ENCODE measurements at places on chromosomes 5 and 9.

GRCh38 chr5:73298772-73299630 is 126.0 kb downstream of the TMEM174 start:
- no peak overlapping the region for H3K27ac ChIP-seq
- no peak overlapping the region for H3K4me3 ChIP-seq
- H3K36me3 ChIP-seq, result peaks cover 5% of the 10 kb centered on the region
- H3K27me3 ChIP-seq, result peaks cover 86% of the 10 kb centered on the region
- H3K4me1 ChIP-seq, result peaks cover 2% of the 10 kb centered on the region
- no peak for DNase-seq

- peaks cover 11% of the 10 kb centered on the region for H3K4me1 ChIP-seq
- H3K4me3 ChIP-seq, result no peak overlapping the region
- H3K27me3 ChIP-seq, result peaks cover 3% of the 10 kb centered on the region
- DNase-seq, result no peak
- no peaks in the 10 kb centered on the region for H3K36me3 ChIP-seq
These were observed 75.1 kb upstream of the RAI14 start for GRCh38 chr5:34580983-34581382.

- peaks cover 34% of the 10 kb centered on the region for H3K4me1 ChIP-seq
- H3K27ac ChIP-seq, result no peak overlapping the region
- no peak for DNase-seq
These were observed 38.3 kb upstream of the TGFBR1 start for GRCh38 chr9:99066571-99066970.

GRCh38 chr5:158384535-158385481 is 525.9 kb upstream of the CLINT1 start:
- no peaks in the 10 kb centered on the region for H3K36me3 ChIP-seq
- H3K27ac ChIP-seq, result no peak overlapping the region
- no peak overlapping the region for H3K4me3 ChIP-seq
- peaks cover 3% of the 10 kb centered on the region for H3K4me1 ChIP-seq
- no peaks in the 10 kb centered on the region for H3K27me3 ChIP-seq

GRCh38 chr5:6910950-6911349 is 197.7 kb downstream of the TENT4A start:
- no peak overlapping the region for H3K4me3 ChIP-seq
- no peaks in the 10 kb centered on the region for H3K36me3 ChIP-seq
- no peak overlapping the region for H3K27ac ChIP-seq
- H3K27me3 ChIP-seq, result peaks cover 2% of the 10 kb centered on the region
- peaks cover 3% of the 10 kb centered on the region for H3K4me1 ChIP-seq
- no peak for DNase-seq

DNA sequence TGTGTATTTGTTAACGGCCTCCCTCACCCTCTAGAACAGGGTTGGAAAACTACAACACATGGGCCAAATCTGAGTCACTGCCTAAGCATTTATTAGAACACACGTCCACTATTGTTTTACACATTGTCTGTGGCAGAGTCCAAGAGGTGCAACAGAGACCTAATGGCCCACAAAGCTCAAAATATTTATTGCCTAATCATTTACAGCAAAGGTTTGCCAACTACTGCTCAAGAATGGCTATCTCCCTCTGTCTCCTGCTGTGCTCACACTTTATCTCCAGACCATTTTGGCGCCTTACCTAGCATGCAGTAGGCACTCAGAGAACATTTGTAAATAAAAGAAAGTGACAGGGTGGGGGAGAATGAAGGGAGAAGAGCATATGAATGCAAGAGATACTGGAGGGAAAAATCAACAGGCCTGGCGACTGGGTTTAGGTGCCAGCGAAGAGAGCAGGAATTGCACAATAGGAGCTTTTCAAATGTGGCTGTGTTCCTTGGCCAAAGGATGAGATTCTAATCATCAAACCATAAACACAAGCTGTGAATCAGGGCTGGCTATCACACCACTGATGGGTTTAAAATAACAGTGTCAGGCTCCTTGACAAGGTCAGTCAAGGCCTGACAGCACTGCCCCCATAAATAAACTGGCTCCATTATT is 80.3 kb downstream of the EPB41L4A start:
- DNase-seq, result no peak
- H3K4me3 ChIP-seq, result no peak overlapping the region
- H3K4me1 ChIP-seq, result no peaks in the 10 kb centered on the region
- H3K27me3 ChIP-seq, result peaks cover 4% of the 10 kb centered on the region
- H3K36me3 ChIP-seq, result no peaks in the 10 kb centered on the region
- no peak overlapping the region for H3K27ac ChIP-seq

DNA sequence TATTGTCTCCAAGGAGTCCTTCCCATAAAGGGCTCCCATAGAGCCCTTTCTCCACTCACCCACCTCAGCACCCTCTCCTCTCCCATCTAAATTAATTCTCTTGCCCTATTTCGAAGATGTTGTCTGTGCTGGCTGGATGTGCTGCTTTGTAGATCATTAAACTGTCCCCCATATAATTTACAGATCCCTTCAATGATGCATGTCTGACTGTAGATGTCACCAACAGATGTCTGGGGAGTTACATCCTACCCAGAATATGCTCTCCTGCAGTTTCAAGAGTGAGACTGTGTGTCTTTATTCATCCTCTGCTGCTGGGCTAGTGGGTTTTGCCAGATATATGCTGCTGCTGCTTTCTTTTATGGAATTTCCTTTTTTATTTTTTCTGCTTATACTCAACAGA is 351.2 kb downstream of the MLLT3 start:
- peaks cover 5% of the 10 kb centered on the region for H3K27me3 ChIP-seq
- no peak overlapping the region for H3K4me3 ChIP-seq
- no peak for DNase-seq
- no peak overlapping the region for H3K27ac ChIP-seq
- H3K36me3 ChIP-seq, result no peaks in the 10 kb centered on the region

Measured in activated T-helper 2 cell treated with anti-CD3 and anti-CD28 coated beads, Interferon-gamma antibody, Interleukin-2, Interleukin-4, amounts not matched to agents 10 μg/mL and 5 μg/mL and 100 μg/mL, durations not matched to agents 14 hours and 24 hours and 36 hours (primary cell).